ENCODE measurements at places on chromosomes 4 and X.

GRCh38 chrX:87664381-87664780 is 146.8 kb downstream of the KLHL4 start:
- no peak for ATAC-seq

GRCh38 chr4:128700659-128701350 is 108.7 kb upstream of the JADE1 start:
- no peak for ATAC-seq

DNA sequence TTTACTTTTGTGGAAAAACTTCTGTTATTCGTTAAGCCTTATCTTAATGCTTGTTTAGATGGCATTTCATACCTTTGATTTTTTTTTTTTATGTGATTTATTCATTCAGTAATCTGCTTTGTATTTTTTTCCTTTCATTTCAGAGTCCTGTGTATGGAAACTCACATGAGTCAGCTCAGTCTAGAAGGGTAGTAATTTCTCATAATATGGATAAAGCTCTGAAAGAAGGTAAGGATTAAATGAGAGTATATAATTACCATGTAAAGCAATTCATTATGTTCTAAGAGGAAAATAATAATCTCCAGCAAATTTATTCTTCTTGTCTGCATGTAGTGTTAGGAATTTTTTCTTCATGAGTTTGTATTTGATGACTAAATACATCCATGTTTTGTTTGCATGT is 37.8 kb downstream of the SNX25 start:
- peak; percentile 53 for ATAC-seq

DNA sequence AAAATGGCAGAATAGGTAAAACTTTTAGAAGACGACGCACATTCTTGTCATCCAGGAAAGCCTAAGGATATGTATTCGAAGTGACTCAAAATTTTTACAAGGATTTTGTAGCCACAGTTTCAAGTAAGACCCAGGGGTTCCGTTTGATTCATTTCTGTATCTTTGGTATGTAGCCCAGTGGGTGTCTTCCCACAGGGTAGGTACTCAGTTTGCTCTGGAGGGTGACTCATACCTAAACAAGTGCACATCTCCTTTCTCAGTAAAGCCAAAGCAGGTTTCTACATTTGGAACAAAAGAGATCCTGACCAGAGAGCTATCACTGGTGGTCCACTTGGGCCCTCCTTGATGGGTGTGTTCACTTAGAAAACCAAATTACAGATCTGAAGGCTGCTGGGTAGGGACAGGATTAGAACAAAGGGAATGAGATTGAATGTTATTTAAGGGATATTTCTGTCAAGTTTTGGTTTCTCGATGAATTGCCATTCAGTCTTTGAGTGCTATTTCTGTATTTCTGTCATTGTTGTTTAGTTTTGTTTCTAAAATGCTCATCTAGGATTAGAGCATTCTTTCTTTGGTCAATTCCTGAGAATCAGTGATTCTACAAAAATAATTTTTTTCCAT is 56.1 kb downstream of the PLS3 start:
- ATAC-seq = no peak

- no peak for ATAC-seq
These were observed 949.5 kb upstream of the PCDH7 start for GRCh38 chr4:29770627-29771026.

DNA sequence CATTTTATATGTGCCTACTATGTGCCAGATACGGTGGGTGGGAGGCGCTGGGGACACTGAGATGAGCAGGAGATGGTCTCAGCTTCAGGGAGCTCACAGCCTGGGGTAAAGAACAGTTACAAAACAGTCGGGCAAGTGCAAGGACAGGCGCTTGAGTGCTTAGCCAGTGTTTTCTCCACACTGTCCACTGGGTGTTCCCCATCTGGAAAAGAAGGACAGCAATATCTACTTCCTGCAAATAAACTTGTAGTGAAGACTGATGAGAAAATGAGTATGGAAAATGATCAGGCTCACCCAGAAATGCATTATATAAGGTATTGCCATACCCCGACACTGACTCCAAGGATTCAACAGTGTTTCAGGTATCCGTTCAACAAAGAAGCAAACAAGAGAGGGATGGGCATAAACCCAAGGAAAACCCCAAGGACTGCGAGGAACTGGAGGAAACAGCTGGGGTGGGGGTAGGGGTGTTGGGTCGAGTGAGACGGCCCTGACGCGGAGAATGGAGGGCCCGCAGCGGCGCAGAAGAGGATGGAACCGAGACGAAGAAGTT is 835 bp downstream of the TMEM185A start:
- no peak for ATAC-seq

DNA sequence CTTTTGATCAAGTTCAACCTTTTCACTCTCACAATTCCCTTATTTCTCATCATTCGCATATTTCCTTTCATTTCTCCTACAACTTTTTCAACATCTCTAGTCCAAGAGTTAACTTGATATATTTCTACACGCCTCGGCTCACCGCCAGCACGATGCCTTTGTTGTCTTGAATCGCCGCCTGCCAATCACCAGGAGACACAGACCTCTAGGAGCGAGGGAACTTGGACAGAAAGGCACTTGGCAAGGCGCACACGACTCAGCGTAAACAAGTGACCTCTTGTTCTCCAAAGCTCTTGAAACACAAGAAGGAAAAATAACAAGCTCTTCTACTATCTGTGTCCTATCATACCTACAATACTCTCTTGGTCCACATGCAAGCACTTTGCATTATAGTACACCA is 27.1 kb upstream of the RBMX start:
- no peak for ATAC-seq

DNA sequence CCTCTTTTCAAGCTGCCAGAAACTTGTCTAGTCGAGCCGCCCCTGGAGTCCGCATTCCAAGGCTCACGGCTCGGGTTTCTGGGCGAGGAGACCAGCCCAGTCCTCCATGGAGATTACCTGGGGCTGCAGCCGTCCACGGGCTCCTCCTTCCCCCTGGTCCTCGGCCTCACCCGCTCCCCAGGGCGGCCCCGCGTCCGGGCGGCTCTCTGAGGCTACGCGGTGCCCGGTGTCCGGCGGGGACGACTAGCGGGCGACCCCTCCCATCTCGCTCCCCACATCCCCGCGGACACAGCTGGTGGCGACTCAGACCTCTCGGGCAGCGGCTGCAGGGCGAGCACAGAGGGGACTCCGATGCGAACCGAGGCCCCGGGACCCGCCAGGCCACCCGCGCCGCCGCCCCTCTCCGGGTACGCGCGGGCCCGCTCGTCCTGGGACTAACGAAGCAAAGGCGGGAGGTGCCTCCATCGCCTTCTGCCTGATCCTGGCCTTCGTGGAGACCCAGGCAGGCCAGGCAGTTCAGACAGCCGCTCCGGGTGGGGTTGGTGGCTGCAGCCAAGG is 159.4 kb downstream of the TRAM1L1 start:
- no peak for ATAC-seq

- no peak for ATAC-seq
These were observed 334.5 kb upstream of the PCDH7 start for GRCh38 chr4:30385650-30386049.

DNA sequence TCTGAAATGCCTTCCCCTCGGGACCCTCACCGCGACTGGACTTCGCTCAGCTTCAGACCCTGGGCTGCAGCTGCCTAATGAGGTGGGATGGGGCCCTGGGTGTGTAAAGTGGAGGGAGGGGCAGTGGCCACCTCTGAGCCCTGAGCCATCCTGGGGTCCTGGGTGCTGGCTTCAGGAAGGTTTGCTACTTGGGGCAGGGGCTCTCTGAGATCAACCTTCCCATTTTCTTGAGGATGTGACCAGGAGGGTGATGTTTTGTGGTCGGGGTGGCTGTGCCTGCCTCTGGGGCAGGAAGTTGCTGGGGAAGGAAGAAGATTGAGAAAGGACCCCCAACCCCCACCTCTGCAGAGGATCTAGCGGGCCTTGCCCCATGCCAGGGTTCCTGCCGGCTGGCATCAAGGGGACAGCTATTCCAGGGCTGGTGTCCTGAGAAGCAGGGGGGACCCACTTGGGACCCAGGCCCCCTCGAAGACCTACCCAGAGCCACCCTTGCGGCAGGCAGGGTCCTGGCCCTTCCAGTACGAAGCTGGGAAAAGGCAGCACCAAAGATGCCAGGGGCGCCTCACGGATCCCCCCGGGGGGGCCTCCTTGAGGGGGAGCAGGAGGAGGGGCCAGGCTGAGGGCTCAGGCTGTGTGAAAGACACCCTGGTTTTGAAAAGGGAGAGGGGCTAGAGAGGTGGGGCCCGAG is 6.5 kb downstream of the SH3BP2 start:
- ATAC-seq = no peak

DNA sequence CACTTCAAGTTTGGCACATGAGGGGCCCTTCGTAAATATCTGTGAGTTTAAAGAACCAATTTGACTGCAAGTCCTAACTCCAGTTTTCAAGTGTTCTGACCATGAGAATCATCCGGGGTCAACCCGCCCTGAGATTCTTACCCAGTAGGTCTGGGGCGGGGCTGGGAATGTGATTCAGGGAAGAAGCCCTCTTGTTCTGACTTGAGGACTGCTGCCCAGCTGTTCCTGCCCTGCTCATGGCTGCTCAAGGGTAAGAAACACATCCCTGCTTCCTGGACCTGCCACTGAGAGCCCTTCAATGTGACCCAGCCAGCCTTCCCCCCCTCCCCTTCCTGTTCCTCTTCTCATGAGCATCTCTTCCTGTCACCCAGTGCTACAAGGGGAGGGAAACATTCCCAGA is 92.7 kb upstream of the PGRMC2 start:
- ATAC-seq = no peak

GRCh38 chr4:138235419-138235952 is 6.7 kb downstream of the SLC7A11 start:
- ATAC-seq = peak; percentile 73

DNA sequence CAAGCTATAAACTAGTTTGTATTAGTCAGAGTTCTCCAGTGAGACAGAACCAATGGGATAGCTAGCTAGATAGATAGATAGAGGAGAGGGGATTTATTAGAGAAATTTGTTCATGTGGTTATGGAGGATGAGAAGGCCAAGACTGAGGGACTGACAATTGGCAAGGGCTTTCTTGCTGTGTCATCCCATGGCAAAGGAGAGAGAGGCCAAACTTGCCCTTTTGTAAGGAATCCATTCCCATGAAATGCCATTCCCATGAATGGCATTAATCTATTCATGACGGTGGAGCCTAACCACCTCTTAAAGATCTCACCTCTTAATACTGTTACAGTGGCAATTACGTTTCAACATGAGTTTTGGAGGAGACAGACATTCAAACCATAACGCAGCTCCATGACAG is 58.1 kb downstream of the LINC00632 start:
- ATAC-seq = no peak

GRCh38 chr4:164134388-164134787 is 619.5 kb upstream of the SMIM31 start:
- no peak for ATAC-seq

DNA sequence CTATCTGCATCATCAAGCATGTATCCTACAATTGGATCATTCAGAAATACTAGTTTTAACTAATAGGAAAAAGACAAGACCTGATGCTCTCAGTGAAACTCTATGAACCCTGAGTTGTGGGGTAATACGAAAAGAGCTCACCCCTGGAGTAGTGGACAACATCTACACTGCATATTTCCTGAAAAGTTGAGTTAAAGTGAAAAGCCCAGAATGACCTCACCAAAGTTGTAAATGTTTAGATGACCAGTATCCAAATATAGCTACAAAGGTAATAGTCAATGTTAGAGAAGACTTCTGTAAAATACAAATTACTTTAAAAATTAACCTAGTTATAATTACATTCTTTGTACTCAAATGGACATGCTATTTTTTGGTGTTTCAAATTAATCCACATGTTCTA is 52.8 kb upstream of the SRPX start:
- no peak for ATAC-seq

DNA sequence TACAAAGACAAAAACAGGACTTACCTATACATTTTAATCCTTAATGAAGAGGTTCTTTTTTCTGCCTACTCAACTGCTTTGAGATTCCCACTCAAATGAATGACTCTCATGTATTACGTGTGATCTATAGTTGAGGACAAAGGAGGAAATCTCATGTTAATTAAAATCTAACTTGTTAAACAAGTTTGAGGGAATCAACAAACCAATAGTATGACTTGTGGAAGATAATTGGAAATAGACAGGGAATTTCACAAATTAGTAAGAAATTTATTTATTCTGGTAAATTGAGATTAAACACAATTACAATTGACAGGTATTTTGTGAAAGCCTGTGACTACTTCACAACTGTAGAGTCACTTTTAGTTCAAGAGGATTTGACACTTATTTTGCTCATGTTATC is at the start of gene TMPRSS11D:
TSS of gene TMPRSS11D (minus strand) at position 101 of the 400 bp plus-strand sequence. CDS start at position 32, 69 bp downstream.
- no peak for ATAC-seq

DNA sequence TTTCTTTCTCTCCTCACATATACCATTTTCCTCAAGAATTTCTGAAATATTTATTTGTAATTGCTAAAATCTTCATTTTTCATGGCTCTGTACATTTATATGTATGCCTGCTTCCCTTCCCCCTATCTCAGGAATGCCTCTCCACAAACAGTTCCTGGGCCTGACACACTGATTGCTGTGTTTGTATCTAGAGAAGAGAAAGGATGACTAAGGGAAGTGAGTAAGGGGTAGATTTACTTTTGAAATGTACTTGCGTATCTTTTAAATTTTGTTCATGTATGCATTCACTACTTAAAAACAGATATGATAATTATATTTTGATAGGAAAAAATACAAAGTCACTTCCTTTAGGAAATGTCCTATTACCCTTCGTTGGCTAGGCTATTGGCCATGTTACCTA is 790.8 kb downstream of the PCDH18 start:
- ATAC-seq = no peak

Measured in activated CD4-positive, CD25-positive, alpha-beta regulatory T cell treated with anti-CD3 and anti-CD28 coated beads, Interleukin-2, amount 50 U/mL, for 24 hours (primary cell).